Muscle of leg (tissue), 16 donors: ENCODE measurements at places on chromosomes 7 and 10. TPM values are rescaled to one million over a fixed set of nuclear protein-coding genes. Genes with fewer than 3 reads are reported as not detected.

DNA sequence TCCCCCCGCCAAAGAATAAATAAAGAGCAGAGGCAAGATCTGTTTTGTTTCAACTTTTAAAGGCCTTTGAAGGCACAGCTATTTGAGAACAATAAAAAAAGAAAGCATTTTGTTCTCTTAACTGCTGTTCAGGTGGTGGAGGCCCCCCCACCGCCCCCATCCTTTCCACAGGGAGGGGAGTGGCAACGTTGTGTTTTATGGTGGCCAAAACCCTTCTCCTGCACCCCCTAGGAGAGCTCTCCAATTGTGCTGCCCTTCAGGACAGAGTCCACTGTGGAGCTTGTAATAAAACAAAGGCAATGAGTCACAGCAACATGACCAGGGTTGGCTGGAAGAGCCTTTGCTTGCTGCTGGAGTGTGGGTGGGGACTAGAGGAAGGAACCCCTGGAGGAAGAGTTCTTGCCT lies 987.9 kb downstream of the KCNMA1 start:
- DNase-seq, result peak; percentile 84
- no peak overlapping the region for H3K27ac ChIP-seq
- H3K36me3 ChIP-seq, result no peaks in the 10 kb centered on the region
- H3K27me3 ChIP-seq, result no peaks in the 10 kb centered on the region
- H3K4me3 ChIP-seq, result no peak overlapping the region
- H3K4me1 ChIP-seq, result peaks cover 6% of the 10 kb centered on the region

DNA sequence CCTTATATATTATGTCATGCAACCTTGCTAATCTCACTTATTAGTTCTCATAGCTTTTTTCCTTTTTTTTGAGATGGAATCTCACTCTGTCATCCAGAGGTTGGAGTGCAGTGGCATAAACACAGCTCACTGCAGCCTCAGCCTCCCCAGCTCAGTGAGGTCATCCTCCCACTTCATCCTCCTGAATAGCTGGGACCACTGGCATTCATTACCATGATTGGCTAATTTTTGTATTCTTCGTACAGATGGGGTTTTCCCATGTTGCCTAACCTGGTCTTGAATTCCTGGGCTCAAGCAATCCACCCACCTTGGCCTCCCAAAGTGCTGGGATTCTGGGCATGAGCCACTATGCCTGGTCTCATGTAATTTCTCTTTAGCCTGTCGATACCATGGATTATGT lies 89.1 kb upstream of the TRIM24 start:
- H3K4me1 ChIP-seq, result no peaks in the 10 kb centered on the region
- no peak overlapping the region for H3K4me3 ChIP-seq
- no peaks in the 10 kb centered on the region for H3K27me3 ChIP-seq
- H3K27ac ChIP-seq, result no peak overlapping the region
- H3K36me3 ChIP-seq, result no peaks in the 10 kb centered on the region

DNA sequence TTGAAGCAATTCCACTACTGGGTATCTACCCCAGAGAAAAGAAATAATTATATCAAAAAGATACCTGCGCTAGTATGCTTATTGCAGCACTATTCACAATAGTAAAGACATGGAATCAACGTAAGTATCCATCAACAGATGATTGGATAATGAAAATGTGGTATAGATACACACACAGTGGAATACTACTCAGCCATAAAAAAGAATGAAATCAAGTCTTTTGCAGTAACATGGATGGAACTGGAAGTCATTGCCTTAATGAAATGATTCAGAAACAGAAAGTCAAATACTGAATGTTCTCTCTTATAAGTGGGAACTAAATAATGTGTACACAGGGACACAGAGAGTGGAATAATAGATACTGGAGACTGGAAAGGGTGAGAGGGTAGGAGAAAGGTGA lies 7.4 kb upstream of the SLC35B4 start:
- H3K27me3 ChIP-seq, result peaks cover 4% of the 10 kb centered on the region
- H3K36me3 ChIP-seq, result no peaks in the 10 kb centered on the region
- no peak overlapping the region for H3K27ac ChIP-seq
- no peak for DNase-seq

DNA sequence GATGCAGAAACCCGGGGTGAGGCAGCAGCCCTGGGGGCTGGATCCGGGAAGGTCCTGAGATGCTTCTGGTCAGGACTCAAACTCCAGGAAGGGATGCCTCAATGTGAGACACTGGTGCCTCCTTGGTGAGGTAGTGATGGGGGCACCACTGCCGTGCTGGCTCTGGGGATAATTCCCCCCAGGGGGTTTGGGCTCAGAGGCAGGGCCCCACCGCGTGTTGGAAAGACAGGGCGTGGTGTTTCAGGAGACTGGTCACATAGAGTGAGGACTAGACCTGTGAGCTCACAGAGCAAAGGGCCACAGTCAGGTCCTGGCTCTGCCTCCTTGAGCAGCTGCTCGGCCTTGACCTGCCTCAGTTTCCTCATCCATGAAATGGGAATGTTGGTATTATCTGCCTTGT lies 361.9 kb downstream of the GLRX3 start:
- no peaks in the 10 kb centered on the region for H3K36me3 ChIP-seq
- H3K4me1 ChIP-seq, result peaks cover 8% of the 10 kb centered on the region
- no peak overlapping the region for H3K4me3 ChIP-seq
- no peaks in the 10 kb centered on the region for H3K27me3 ChIP-seq

DNA sequence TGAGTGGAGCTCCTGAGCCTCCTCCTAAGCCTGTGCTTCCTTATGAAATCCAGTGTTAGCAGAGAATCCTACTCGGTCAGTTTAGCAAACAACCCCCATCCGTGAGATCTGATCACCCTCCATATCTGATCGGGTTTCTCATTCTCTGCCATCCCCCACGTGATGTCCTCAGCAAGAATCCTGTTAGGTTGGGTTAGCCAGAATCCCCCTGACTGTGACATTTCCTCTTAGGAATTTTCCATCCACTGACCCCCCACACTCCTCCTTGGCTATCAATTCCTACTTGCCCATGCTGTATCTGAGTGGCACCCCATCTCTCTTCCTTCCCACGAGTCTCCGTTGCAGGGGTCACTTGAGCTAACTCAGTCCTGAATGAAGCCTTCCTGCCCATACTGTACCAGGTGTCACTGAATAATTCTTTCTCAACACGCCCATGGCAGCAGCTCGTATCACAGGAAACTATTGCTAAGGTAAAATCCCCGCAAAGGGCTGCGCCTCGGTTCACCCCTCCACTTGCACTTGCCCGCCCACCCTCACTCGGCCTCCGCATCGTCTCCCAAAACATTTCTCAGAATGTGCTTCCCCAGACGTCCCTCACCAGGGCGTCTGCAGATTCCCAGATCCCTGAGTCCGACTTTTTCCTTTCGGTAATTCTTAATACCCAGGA lies 44.1 kb downstream of the MYOF start:
- H3K4me1 ChIP-seq, result peaks cover 37% of the 10 kb centered on the region
- no peaks in the 10 kb centered on the region for H3K36me3 ChIP-seq
- H3K27me3 ChIP-seq, result no peaks in the 10 kb centered on the region

DNA sequence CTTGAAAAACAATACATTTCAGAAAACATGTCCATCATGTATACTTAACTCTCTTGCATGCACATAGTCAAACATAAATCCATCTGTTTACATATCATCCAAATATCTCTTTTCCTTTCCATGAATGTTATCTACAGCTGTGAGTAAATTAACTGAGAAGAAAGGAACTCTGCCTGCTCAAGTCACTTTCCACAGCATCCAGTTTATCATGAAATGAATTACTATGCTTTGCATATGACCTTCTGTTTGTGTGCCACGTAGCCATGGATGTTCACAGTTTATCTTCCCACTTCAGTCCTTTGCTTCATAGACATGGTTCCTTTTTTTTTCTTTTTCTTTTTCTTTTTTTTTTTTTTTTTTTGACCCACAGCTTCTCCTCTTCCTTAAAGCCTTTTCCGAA lies 39.6 kb downstream of the BZW2 start:
- H3K4me3 ChIP-seq, result no peak overlapping the region
- no peaks in the 10 kb centered on the region for H3K4me1 ChIP-seq
- H3K36me3 ChIP-seq, result peaks cover 20% of the 10 kb centered on the region
- DNase-seq, result no peak
- H3K27me3 ChIP-seq, result no peaks in the 10 kb centered on the region

- H3K27ac ChIP-seq, result no peak overlapping the region
- no peak overlapping the region for H3K4me3 ChIP-seq
- DNase-seq, result no peak
- no peaks in the 10 kb centered on the region for H3K36me3 ChIP-seq
- H3K27me3 ChIP-seq, result no peaks in the 10 kb centered on the region
- H3K4me1 ChIP-seq, result peaks cover 4% of the 10 kb centered on the region
Measured at GRCh38 chr10:85666102-85666501, 700.5 kb downstream of the GRID1 start.

DNA sequence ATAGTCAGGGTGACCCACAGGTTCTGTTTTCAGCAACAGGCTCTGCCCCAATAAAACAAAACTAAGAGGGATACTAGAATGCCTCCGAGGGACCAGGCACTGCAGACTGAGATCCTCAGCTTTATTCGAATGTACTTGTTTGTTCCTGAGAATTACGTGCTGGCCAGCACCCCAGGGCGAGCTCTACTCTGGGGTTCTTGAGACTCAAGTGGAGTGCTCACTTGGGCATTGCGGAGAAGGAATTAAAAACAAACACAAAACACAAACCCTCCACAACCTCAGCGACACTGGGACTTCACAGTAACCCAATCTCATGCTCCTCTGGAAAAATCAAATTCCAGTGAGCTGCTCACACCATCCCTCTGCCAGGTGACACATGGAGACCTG lies 250.7 kb downstream of the TNS3 start:
- H3K27me3 ChIP-seq, result no peaks in the 10 kb centered on the region
- DNase-seq, result no peak
- H3K27ac ChIP-seq, result no peak overlapping the region
- H3K4me3 ChIP-seq, result no peak overlapping the region
- peaks cover 24% of the 10 kb centered on the region for H3K36me3 ChIP-seq
- peaks cover 57% of the 10 kb centered on the region for H3K4me1 ChIP-seq

DNA sequence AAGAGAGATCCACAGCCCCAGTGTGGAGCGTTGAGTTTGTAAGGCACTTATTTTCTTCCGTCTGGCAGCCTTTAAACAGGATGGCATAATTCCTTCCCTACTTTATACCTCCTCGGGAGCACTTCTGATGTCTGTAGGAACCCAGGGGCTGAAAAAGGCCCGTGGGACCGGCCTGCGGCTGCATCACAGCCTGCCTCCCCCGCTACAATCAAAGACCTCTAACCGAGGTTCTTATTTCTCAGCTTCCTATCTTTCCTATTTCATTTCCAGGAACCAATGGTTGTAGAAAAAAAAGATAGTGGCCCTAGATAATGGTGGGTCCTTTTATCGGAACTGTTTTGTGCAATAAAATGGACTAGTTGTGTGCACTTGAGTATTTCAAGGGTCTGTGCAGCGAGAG lies 4.1 kb upstream of the CTBP2 start:
- H3K4me3 ChIP-seq, result no peak overlapping the region
- DNase-seq, result no peak
- H3K27ac ChIP-seq, result no peak overlapping the region
- H3K4me1 ChIP-seq, result peaks cover 8% of the 10 kb centered on the region
- peaks cover 2% of the 10 kb centered on the region for H3K27me3 ChIP-seq
- no peaks in the 10 kb centered on the region for H3K36me3 ChIP-seq

GRCh38 chr10:49282879-49283341 lies 16.1 kb upstream of the C10orf71 start:
- peak; percentile 66 for DNase-seq
- H3K36me3 ChIP-seq, result no peaks in the 10 kb centered on the region
- H3K27ac ChIP-seq, result peak overlapping the region; percentile 70

GET4 gene
- total RNA-seq, result 26.6 TPM

H2BK1 gene
- total RNA-seq, result not detected

AOC1 gene
- 0.04 TPM for total RNA-seq

CACNB2 gene
- 1.3 TPM for total RNA-seq

WNT8B gene
- total RNA-seq, result not detected

ZNF679 gene
- not detected for total RNA-seq

JMJD1C gene
- 104 TPM for total RNA-seq

CHST15 gene
- 14.8 TPM for total RNA-seq

TMEM270 gene
- total RNA-seq, result not detected

CPXM2 gene
- total RNA-seq, result 3.9 TPM
